Stimulated activated CD4-positive, alpha-beta T cell treated with anti-CD3 and anti-CD28 coated beads, Interleukin-12 subunit alpha, Interleukin-12 subunit beta, amount 100 ng/mL, for 48 hours (primary cell): ENCODE measurements at places on chromosomes 1 and 21.

DNA sequence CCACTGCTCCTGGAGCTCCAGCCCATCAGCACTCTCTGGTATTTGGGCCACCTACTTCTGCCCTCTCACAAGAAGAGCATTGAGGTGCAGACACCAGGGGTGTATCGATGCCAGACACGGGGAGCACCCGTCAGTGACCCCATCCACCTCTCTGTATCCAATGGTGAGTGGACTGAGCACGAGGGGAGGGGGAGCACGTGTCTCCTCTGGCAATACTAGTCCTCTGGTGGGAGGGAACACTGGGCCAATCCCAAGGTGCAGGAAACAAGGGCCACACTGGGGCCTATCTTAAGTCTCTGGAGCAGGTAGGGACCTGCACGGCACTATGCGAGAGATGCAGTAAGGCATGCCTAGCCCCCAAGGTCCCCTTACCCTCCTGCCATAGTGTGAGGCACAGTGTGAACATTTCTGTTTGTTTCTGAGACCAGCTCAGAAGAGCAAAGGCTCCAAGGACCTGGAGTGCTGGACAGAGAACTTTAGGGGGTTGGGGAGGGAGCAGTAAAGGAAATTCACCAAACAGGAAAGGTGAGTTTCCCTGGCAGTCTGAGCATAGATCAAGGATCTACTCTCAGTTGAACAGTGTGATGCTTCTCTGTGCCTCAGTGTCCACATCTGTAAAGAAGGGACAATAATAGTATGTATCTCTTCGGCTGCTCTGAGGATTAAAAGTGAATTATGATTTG, 2.3 kb downstream of the FCRLB start:
- no peak for DNase-seq

DNA sequence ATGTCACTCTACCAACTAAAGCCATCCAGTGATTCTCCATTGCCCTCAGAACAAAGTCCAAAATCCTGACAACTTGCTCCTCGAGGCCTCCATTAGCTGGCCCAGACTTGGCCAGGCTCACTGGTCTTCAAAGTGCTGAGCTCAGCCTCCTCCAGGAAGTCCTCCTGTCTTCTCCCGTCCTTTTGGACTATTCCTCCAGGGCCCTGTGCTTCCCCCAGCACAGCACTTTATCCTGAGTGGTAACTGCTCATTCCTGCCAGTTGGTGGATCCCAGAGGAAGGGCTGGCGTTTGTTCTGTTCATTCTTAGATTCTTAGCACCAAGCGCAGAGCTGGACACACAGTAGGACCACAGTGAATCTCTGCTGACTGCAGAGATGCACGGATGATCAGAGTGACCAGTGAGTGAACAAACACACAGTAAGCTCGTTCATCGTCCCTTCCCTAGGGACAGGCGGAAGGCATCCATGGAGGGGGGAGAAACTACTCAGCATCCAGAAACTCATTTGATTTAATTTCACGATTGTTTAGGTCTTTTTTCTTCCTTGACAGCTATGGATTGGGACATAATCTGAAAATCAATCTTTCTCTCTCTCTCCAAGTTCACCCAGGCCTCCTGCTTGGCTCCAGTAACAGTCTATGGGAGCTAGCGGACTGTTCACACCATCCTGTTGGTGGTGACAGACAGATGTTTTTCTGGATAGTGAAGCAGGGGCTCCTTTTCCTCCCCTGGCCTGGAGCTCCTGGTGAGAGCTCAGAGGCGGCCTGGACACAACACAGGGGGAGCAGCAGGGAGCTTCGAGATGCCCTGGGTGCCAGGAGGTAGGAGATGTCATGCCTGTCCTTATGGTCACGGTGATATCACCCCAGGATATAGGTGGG, 180.2 kb downstream of the PTPRU start:
- DNase-seq = no peak

DNA sequence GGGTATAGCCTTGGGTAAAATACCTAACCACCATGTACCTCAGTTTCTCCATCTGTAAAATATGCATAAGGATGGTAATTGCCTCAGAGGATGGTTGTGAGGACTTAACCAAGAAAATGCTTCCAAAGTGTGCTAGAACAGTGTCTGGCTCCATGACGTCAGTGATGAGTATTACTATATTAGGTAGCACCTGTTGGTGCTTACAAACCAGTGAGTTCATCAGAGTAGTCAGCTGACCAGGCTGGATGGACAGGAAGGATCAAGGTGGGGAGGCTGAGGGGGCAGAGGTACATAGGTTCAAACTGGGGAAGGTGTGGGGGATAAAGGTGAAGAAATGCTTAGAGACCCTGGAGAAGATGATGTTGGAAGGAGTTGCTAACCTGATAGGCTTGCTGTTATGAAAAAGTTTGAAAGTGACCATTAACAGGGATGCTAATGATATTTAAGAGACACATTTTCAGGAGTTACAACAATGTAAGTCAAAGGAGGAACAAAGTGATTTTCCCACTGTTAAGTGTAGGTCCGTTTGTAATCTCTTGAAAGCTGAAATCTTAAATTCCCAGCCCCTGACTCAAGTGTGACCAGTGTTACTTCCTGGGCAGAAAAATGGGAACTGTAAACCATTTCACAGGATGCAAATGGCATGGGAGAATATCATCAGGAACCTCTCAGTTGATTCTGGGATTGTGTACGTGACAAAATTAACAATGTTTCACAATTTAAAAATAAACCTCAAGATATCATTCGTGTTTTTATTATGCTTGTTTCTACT, 4.4 kb downstream of the NTPCR start:
- DNase-seq = no peak

GRCh38 chr1:187261637-187262036, 432.9 kb downstream of the PLA2G4A start:
- DNase-seq = no peak

- DNase-seq = peak; percentile 49
These were observed 55.0 kb downstream of the S1PR1 start for GRCh38 chr1:101291562-101292380.

GRCh38 chr1:27218736-27219135, 15.7 kb upstream of the WDTC1 start:
- DNase-seq = no peak

GRCh38 chr1:174158767-174159251, 511 bp upstream of the RABGAP1L start:
- no peak for DNase-seq

DNA sequence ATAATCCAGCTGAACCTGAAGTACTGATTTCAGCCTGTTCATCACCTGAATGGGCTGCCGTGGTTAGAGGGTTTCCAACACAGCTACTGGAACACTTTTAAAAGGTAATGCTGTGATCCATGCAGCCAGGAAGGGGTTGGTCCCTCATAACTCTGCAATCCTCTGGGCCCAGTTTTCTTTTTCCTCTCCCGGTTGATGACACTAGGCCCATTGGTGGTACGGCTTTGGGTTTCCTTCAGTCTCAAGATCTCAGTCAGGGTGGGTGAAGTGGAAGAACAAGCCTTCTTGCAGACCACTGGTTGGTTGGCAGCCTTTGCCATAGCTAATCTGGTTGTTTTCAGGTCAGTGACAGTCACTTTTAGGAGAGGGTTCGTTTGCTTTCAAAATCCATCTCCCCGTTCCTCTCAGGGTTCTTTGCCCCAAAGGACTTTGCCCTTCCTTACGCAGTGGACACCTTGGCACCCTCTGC, 502 bp upstream of the SLC35A3 start:
- DNase-seq = no peak

GRCh38 chr1:220685879-220686278, 4.3 kb upstream of the C1orf115 start:
- DNase-seq = no peak

- DNase-seq = no peak
These were observed 176.9 kb upstream of the FMN2 start for GRCh38 chr1:239914751-239915231.

DNA sequence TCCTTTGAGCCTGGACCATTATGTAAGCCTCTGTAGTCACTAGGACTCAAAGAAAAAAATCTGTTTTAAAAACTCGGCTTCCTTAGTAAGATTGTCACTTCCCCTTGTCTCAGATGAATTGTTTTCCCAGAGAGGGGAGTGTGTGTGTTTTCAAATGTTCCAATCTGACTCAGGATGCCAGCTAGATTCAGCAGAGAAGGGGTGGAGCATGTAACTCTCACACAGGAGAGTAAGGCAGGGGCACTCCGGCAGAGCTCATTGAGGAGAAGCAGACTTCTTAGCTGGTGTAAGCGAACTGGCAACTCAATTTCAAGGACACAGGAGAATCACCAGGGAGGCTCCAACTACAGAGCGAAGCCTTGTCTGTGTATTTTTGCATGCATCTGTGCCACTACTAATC, 623.2 kb downstream of the LMO4 start:
- no peak for DNase-seq

- DNase-seq = no peak
These were observed 5.5 kb downstream of the C2CD2 start for GRCh38 chr21:41948078-41948895.

DNA sequence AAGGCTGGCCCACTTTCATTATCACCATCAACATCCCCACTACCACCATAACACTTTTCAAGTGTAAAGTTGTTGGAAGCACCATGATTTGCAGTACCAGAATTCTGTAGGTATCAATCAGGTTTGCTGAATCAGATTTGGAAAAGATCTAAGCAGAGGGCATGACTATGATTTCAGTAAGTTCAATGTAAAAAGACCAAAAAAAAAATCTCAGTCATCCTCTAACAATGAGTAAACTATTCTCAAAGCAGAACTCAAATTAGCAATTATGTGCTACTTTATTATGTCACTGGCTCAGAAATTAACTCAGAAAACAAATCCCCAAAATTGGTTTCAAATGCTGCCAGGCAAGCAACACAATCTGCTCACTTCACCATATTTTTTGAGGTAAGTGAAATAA, 187.8 kb upstream of the HP1BP3 start:
- no peak for DNase-seq

DNA sequence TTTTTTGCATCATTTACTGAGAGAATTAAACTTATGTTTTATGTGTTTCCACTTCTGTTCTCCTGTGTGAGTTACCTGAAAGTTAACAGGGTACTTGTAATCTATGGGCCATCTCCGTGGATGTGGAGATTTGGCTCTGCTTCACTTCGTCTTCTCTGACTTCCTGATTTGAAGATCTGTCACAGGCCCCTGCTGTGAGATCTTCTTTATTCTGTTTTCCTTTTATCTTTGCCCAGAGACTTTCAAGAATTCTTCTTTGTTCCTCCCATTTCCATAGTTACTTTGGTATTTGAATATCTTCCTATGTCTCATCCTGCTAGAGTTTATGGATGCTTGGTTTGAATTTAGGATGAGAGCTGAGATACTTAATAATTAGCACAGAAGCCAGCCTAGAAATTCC, 35.4 kb upstream of the PKN2 start:
- DNase-seq = no peak

DNA sequence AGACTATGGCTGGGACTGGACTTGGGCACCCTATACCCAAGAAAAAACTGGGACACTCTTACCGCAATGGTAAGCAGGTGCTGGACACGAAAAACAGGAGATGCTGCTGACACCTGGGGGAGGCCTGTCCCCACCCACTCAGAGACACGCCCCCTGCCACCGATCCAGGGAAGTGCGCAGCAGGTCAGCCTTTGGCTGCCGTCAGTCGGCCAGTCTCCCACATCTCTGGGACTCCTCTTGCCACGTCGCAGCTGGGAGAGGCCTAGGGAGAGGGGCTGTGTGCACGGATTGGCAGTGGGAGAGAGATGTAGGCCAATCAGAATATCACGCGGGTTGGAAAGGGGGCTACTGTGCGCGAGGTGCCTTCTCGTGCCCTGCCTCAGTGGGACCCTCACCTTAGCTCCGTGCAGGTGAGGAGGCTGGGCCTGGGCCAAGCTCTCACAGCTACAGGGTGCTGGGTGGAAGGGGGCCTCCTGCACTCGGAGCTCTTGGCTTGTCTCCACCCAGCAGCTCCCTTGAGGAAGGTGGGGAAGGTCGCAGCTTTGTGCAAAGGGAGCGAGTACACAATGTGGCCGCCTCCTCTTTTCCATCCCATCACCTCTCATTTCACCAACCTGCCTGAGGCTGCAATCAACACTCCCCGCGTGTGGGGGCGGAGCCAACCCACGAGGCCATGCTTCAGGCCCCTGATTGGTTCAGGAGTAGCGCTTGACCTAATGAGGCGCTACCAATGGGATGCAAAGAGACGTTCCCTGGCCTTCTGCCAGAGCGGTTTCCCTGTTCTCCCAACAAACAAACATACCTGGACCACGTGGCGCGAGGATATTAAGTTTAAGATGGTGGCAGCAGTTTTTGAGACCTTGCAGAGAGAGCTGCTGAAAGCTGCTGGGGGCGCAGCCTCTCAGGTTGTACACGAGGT, 25.7 kb upstream of the LDLRAP1 start:
- DNase-seq = no peak

- DNase-seq = no peak
These were observed 727.8 kb upstream of the ADAMTS5 start for GRCh38 chr21:27694667-27695066.

GRCh38 chr1:46691997-46692790, 20.5 kb downstream of the TEX38 start:
- DNase-seq = no peak

DNA sequence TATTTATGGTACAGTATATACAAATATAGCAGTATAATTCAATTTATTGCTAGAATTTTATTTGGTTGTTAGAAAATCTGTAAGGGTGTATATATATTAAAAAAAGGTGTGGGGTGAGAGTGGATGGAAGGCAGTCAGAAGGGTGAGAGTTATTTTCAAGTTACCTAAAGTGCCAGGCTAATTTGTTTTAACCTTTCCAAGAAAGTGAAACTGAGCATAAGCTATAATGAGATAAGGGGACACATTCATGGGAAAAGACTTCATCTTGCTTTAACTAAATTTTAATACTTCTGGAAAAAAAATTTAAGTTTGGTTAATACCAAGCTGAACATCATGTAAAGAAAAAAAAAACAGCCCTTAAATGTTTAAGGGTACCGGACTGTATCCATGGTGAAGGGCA, 4.9 kb downstream of the TEX38 start:
- no peak for DNase-seq

- DNase-seq = no peak
These were observed 57.8 kb upstream of the C1orf53 start for GRCh38 chr1:197844651-197845050.

- DNase-seq = no peak
These were observed 11.6 kb upstream of the SERBP1 start for GRCh38 chr1:67441739-67442281.

DNA sequence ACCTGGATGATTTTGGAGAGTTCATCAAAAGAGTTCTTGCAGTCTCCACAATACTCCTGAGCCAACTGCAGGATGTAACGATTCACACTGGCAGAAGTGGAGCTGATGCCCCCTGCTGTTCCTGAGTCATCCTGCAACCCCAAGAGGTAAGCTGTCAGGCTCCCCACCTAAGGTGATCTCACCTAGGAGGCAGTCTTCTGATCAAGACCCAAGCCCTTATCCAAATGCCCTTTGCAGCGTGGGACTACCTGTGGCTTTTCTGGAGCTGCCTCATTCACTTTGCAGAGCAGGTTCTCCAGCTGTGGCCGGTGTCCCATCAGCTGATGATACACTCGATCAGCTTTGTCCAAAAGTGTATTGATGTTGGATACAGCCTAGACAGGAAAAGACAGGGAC, 96.4 kb downstream of the UBR4 start:
- DNase-seq = no peak

- no peak for DNase-seq
These were observed 59.3 kb downstream of the EYA3 start for GRCh38 chr1:28028873-28029654.
